ENCODE measurements at places on chromosomes 6 and 20.

GRCh38 chr6:47242483-47243386 lies 67.0 kb downstream of the TNFRSF21 start:
- DNase-seq: peak; percentile 91

DNA sequence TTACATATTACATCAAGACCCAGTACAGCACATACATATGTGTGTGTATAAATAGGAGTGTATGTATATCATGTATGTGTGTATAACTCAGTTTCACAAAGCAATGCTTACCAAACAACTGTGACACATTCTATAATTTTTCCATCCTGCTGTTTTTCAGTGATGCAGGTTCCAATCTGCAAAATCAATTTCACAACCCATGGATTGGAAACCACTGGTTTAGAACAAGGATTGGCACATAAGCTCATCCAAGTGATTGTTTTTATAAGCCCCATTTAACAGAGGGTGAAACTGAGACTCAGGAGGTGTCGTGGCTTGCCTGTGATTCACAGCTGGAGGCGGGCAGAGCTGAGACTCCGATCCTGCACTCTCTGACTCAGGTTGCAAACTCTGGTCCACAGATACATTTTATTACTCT lies 158.2 kb downstream of the ZMYND8 start:
- DNase-seq: no peak

- DNase-seq: no peak
These were observed 57.5 kb upstream of the ADGRF5 start for GRCh38 chr6:46979206-46979605.

DNA sequence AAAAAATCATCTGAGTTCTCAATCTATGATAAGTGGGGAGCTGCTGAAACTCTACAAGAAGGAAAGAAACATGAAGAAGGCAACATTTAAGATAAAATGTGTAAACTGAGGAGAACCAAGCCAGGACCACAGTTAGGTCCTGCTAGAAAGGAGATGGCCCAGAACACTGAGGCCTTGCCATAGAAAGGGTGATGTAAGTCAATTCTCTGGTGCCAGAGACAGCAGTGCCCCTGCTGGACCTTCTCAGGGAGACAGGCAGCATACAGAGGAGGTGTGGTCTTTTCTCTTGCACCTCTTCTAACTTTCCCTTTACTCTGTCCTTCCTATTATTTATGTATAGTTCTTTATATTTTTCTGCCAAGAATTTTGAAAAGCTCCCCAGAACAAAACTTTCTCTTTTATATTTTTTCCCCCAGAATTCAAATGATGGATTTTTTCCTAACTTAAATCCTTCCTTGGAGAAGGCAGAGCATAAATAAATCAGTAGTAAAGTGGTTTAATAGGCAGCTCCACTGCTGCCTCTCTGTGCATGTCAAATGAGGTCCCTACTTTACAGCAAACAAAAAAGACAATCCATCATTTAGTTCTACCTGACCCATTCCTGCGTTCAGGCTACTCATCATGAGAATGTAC lies 9.0 kb downstream of the UQCC2 start:
- no peak for DNase-seq

GRCh38 chr20:59032023-59032712 lies at the start of gene ATP5F1E:
TSS of gene ATP5F1E (minus strand) at chr20:59032335. CDS start at chr20:59032251, 84 bp downstream.
- DNase-seq: peak; percentile 98
